Upper lobe of left lung (tissue), 6 donors: ENCODE measurements at places on chromosomes 2 and 18.

DNA sequence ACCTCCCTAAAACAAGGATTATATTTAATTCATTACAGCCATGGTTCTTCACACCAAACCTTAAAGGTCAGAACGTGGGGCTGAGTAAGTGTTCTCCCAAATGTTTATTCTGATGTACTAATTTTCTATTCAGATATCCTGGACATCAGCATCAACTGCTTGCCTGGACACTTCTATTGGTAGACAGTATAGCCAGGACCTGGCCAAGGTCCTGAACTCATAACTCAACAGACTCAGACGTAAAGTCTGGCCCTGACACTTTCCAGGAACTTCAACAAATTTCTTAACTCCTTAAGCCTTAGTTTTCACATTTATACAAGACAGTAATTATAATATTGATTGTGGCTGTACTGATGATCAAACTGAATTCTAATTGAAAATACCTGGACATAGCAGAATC lies 89.1 kb downstream of the AKAIN1 start:
- H3K36me3 ChIP-seq = no peaks in the 10 kb centered on the region
- no peaks in the 10 kb centered on the region for H3K4me1 ChIP-seq
- H3K27ac ChIP-seq = no peak overlapping the region
- H3K4me3 ChIP-seq = no peak overlapping the region
- no peak for DNase-seq
- H3K27me3 ChIP-seq = no peaks in the 10 kb centered on the region

GRCh38 chr2:24623535-24623934 lies 132.5 kb downstream of the NCOA1 start:
- no peaks in the 10 kb centered on the region for H3K36me3 ChIP-seq
- H3K27me3 ChIP-seq = no peaks in the 10 kb centered on the region
- no peak overlapping the region for H3K27ac ChIP-seq
- peaks cover 6% of the 10 kb centered on the region for H3K4me1 ChIP-seq
- no peak for DNase-seq

DNA sequence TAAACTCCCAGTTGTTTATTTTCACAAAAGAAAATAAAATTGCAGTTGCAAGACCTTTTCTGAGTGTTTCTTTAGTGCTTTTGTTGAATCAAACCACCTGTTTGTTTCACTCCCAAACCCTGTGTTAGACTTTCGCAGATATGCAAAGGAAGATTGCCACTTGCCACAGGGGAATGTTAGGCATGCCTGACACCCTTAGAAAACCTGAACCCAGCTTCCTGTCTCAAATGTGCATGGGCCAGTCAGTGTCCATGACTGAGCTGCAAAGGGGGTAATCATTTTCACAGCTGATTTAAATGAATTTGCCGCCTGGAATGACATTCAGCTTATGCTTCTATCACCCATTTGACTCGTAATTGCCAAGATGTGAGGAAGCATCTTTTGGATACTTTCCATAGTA lies 17.5 kb downstream of the TGOLN2 start:
- peak overlapping the region; percentile 74 for H3K27ac ChIP-seq
- H3K4me1 ChIP-seq = peaks cover 22% of the 10 kb centered on the region
- H3K36me3 ChIP-seq = peaks cover 32% of the 10 kb centered on the region

GRCh38 chr18:58208207-58208932 lies 164.3 kb downstream of the NEDD4L start:
- H3K27me3 ChIP-seq = no peaks in the 10 kb centered on the region
- H3K4me1 ChIP-seq = peaks cover 16% of the 10 kb centered on the region
- peak overlapping the region; percentile 43 for H3K27ac ChIP-seq

DNA sequence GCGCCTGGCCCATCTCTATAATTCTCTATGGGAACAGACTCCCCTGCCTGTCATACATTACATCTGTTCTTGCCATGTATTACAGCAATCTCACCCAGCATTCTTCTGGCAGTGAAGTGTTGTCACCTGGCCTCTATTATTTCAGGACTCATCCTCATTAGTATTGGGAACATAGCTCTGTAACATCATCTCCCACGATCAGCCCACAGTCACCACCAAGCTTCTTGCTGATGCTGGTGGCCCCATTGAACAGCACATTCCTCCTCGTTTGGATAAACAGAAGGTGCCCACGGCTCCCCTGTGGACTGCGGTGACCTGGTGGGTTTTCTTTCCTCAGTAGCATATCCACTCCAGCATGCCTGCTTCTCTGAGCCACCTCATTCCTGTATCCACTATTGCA lies 21.5 kb downstream of the CHCHD5 start:
- no peaks in the 10 kb centered on the region for H3K27me3 ChIP-seq
- no peaks in the 10 kb centered on the region for H3K4me1 ChIP-seq
- no peaks in the 10 kb centered on the region for H3K36me3 ChIP-seq

DNA sequence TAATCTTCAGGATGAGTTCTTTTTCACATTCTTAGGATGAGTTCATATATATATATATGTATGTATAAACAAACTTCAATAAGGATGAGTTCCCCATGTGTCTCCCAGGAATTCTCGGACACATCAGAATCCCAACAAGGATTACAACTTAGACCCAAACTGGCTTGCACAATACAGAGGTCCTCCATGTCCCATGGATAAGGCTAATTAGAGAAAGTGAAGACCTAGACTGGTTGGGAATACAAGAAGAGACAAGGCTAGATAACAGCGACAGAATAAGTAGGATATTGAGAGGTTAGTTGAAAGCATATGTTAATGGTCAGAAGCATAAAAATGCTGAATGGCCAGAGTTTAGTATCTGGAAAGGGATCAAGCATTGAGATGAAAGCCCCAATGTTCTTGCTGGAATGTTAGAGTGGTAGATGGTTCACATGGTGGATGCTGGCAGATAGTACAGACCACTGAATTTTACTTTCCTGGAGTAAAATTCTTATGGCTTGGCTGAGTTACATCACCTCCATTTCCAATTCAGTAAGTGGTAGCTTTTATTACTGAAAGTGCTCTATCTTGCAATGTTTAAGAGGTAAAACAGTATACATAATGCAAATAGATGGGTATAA lies 154.9 kb upstream of the EPHA4 start:
- no peak for DNase-seq
- H3K27me3 ChIP-seq = no peaks in the 10 kb centered on the region
- H3K36me3 ChIP-seq = no peaks in the 10 kb centered on the region
- no peaks in the 10 kb centered on the region for H3K4me1 ChIP-seq

- no peak overlapping the region for H3K4me3 ChIP-seq
- no peaks in the 10 kb centered on the region for H3K27me3 ChIP-seq
- H3K36me3 ChIP-seq = peaks cover 58% of the 10 kb centered on the region
Measured at GRCh38 chr2:121362226-121362625, 77.2 kb upstream of the TFCP2L1 start.
